ENCODE measurements at places on chromosomes 13 and 19.
A peak's percentile ranks its signal among the peaks of the same experiment; 100 is the strongest.

DNA sequence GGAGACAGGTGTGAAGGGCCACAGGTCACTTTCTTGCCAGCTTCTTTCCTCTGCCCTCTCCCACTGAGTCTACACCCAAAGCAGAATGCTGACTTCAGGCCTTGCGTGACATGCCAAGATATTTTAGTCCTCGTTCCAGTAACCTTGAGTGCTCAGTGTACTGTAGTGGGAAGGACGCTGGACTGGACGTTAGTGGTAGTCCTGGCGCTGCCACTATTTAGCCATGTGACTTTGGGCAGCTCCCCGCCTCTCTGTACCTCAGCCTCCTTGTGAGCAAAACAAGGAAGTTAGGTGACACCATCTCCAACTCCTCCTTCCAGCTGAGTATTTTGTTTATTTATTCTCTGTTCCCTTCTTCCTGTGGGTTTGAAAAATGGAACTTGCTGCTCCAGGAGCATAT is 86.1 kb downstream of the FRY start:
- no peak for DNase-seq

GRCh38 chr19:18436671-18437490 is 1.1 kb downstream of the ISYNA1 start:
- no peak for DNase-seq

DNA sequence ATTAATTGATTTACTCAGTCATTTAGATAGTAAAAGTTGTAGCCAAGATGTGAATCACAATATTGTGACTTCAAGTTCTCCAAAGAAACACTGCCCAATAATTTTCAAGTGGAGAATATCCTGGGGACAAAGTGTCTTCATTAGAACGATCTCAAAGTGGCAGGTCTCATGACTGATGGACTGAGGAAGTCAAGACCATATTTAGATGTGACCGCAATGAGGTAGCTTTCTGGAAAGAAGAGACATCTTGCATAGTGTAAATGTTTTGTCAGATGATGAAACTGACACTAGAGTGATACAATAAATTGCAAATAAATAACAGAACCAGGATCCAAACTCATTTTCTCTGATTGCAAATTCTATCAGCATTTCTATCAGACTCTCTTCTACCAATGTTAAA is 1476.9 kb downstream of the EFNB2 start:
- DNase-seq: no peak

GRCh38 chr13:50428183-50428877 is 413.1 kb downstream of the KCNRG start:
- no peak for DNase-seq

GRCh38 chr13:26821672-26822071 is 61.1 kb upstream of the GPR12 start:
- DNase-seq: no peak

DNA sequence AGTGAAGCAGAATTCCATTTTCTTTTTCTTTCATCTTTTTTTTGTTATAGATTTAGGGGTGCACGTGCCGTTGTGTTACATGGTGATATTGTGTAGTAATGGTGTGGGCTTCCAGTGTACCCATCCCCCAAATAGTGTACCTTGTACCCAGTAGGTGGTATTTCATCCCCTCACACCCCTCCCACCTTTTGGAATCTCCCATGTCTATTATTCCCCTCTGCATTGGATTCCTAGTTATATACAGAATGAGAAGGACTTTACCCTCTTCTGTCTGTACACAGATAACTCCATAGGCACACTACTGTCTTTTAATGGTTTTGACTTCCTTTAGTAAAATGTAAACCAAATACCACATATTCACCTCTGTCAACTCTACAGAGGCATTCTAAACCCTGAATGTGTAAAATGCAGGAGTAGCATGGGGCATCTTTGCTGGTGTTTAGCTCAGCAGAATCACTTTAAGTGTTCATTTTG is 28.0 kb downstream of the FRY start:
- DNase-seq: no peak

DNA sequence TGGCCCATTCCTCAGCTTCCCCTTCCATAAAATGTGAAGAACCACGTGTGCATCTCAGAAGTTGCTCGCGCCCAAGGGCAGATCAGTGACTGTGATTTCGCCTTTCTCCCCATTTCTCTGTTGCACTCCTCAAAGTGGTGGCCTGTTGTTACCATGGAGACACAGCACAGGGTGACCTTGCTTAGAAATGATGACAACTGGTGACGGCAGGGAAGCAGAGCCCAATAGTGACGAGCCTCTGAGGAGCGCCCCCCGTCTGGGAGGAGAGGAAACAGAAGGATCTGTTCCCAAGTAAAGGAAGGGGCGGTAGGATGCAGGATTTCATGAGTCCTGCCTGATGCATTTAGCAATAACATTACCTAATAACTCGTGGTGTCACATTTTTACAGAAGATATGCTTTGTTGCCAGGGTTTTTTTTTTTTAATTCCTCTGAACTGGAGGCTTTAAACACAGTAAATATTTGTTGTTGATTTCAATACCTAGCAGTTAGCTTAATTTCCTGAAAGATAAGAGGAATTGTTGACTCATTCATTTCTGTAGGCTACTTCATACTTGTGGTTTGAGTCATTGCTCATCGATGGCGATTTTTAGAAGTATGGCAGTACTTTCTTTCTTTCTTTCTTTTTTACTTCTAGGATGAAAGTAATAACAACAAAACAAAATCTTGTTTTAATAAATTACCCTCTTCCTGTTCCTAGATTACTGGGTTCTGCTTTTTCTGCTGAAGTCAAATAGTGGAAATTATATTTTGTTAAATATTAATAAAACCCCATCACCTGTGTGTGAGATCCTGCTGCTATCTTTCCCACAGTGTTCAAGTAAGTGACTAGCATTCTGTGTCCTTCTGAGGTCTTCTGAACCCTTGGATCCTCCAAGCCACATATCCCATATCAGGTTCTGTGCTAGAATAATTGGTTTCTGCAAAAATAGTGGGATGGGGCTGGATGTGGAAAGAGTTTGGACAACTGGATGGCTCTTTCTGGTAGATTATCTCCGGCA is 36.0 kb downstream of the MBNL2 start:
- DNase-seq: peak; percentile 68

DNA sequence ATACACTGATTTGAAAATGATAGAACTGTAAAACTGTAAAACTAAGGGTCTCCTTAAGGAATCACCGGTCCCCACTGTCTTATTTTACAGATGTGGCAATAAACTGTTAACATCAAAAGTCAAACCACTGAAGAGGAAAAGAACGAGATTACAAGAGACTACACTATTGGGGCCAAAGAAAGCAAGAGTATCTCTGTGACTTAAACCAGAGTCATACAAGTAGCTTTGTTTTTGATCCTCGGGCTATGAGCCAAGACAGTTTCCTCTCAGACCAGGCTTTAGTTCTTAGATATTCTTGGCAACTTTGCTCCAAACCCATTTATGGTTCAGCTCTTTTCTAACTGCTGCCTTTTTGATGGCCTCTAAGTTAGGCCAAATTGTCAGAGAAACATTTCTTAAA is 113.8 kb downstream of the TBC1D4 start:
- peak; percentile 39 for DNase-seq

GRCh38 chr19:2101417-2102335 is 5.0 kb downstream of the IZUMO4 start:
- DNase-seq: no peak

- DNase-seq: no peak
Observed at GRCh38 chr19:18232540-18233223, 6.4 kb upstream of the PDE4C start.

GRCh38 chr13:24162604-24163003 is 2.1 kb downstream of the SPATA13 start:
- DNase-seq: no peak

DNA sequence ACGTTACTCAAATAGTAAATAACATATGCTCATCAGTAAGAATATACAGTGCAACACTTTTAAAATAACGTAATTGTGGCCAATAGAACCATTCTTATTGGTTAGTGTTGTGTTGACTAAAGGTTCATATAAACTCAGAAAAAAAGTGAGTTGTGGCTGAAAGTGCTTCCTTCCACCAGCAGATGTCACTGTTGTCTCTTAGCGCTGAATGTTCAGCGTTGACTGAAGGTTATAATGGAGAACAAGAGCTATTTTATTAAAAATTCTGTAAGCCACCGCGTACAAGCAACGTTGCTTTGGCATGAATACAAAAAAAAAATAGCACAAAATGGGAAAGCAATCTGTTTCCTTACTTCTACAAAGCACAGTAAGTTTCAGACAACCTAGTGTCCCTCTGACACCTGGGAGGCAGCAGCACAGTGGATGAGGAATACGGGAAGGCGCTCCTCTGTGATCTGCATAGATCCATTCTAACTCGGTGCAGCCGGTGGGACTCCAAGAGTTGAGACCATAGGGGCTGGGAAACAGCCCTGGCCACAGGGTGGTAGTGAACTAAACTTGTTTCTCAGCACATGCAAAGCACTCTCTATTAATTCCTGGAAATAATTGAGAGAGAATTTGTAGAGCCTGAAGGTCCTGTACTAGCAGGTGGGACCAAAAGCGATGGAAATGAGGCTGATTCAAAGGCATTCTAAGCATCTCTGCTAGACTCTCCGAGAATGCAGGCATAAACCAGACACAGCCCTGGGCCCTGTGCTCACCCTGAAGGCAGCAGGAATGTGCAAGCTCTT is 23.9 kb upstream of the OXGR1 start:
- DNase-seq: no peak

DNA sequence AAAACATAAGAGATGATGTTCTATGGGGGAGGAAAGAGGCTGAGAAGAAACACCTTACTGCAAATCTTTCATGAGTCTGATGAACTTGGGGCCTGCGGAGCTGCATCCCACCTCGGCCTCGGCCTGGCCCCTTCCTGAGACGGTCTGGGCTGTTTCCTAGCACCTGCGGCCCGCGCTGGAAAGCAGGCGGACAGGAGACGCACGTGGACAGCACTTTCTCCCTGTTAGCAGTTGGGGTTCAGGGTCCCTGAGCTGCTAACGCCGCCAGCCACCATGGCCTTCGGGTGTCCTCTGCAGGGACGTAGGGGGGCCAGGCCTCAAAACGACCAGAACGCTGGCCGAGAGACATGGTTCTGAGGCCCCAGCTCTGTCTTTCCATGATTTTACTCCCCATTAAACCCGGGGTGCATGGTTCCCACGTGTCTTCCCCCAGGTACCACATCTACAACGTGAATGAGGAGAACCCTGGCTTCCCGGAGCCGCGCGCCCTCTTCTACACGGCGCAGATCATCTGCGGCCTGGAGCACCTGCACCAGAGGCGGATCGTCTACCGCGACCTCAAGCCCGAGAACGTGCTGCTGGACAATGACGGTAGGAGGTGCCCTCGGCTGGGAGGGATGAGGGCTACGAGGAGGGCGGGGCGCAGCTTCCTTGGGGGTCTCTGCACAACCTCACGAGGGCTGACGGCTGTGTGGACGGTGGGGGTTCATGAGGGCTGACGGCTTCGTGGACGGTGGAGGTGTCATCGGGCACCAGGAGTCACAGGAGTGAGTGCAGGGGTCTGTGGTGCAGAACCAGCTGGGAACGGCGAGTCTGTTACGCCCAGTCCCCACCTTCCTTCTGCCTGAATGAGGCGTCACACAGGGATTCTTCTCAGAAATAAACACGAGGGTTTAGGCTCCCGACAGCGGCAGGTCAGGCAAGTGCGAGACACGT is 4.3 kb downstream of the GRK1 start:
- DNase-seq: no peak

DNA sequence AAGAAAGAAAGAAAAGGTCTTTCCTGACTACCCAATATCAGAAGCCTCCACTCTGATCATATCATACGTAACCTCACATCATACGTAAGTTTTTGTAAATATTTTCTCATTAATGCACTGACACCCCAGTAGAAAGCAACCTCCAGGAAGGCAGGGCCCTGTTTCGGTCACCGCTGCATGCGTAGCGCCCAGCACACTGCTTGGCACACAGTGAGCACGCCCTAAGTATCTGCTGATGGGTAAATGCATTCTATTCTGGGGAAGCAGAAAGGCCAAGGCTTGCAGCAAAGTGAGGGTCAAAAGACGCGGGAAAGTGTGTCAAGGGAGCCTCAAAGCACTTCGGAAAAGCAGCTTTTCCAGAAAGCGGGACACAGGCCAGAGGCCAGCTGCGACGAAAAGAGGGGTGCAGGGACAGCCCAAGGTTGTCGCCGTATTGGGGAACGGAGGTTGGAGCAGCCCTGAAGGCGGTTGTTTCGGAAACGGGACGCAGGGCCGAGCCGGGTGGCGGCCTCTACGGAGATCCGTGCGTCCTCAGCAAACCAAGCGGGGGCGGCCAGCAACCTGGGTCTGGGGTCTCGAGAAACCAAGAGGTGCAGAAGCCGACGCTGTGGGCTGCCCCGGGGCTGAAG is 463 bp downstream of the SUGP1 start:
- no peak for DNase-seq

DNA sequence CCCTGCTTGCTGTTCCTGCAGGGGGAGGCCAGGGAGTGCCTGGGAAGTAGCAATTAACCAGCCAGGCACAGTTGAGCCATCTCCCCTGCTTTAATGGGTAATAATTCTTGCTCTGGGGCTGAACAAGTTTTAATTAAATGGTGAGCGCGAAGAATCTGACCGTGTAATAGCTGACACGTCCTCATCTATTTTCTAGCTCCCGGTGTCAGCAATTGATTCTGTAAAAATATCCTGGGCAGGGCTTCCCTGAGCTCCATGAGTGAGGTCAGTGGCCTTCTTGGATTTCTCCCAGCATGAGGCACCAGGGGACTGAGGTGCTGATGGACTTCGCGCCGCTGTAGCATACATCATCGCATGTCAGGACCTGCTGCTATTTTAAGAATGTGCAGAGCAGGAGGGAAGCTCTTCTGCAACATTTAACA is 26.9 kb downstream of the SIPA1L3 start:
- DNase-seq: no peak

DNA sequence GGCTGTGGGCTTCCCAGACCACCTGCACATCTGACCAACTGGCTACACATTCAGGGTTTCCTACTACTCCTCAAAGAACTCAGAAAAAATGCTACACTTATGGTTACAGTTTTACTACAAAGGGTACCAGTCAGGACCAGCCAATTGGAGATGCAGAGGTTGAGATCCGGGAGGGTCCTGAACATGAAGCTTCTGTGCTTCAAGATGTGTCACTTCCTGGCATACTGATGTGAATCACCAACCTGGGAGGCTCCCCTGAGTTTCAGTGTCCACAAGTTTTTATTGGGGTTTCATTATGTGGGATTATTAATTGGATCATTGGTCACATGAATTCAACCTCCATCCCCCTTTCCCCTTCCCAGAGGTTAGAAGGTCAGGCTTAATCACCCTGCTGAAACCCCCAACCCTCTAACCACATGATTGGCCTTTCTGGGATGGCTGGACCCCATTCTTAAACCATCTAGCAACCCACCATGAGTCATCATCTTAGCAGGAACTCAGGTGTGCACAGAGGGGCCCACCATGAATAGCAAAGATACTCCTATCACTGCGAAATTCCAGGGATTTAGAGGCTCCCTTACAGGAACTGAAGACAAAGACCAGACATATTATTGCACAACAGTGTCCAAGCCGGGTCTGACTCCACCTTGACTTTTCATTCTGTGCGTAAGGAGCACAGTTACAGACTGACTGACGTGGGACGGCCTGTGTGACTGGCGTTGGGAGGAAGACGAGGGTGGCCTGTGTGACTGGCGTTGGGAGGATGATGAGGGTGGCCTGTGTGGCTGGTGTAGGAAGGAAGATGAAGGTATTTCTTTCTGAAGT is 90.7 kb downstream of the ATP8A2 start:
- DNase-seq: no peak

GRCh38 chr13:51339952-51340732 is 651 bp downstream of the SERPINE3 start:
- DNase-seq: no peak

GRCh38 chr13:51728972-51729371 is 75.0 kb downstream of the DHRS12 start:
- no peak for DNase-seq

- peak; percentile 60 for DNase-seq
Observed at GRCh38 chr19:39362682-39363657, 20.7 kb downstream of the SAMD4B start.
